ENCODE measurements at places on chromosomes 6 and 20. TPM values are rescaled to one million over a fixed set of nuclear protein-coding genes. Genes with fewer than 3 reads are reported as not detected.

PPP1R16B gene
- total RNA-seq, result 86.5 TPM

DNA sequence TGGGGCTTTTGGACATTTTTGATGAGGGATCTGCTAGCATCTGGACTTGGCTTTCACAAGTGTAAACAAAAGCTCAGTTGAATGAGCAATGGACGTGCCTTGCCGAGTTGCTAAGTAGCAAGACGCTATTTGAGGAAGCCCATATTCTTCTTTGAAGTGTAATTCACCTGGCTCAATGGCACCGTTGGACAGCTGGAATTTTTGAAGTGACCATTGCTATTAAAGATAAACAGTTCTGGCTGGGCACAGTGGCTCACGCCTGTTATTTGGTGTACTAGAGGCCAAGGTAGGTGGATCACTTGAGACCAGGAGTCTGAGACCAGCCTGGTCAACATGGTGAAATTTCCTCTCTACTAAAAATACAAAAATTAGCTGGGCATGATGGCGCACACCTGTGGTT, 88.8 kb upstream of the SOX4 start:
- DNase-seq, result no peak

UNC5CL gene
- total RNA-seq, result 2.5 TPM

- no peak for DNase-seq
These were observed 105.1 kb upstream of the HCRTR2 start for GRCh38 chr6:55069132-55069781.

DNA sequence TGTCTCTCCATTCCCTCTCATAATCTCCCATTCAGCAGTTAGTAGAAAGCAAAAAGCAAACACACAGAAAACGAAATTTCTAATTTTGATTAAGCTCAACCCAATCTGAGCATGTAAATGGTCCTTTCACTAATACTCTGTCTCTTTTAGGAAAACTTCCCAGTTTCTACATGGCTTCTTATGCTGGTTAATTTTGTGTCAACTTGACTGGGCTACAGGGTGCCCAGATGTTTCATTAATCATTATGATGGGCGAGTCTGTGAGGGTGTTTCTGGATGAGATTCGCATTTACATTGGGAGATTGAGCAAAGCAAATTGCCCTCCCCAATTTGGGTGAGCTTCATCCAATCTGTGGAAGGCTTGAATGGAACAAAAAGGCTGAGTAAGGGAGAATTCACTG, 142.2 kb downstream of the MBOAT1 start:
- DNase-seq, result no peak
